Left renal pelvis (tissue), 4 donors: ENCODE measurements at places on chromosomes 7 and 10. TPM values are rescaled to one million over a fixed set of nuclear protein-coding genes. Genes with fewer than 3 reads are reported as not detected.

FGL2 gene
- 50.7 TPM for polyA plus RNA-seq

TEX47 gene
- not detected for polyA plus RNA-seq

LIPK gene
- not detected for polyA plus RNA-seq

KLF14 gene
- 0.42 TPM for polyA plus RNA-seq

PRSS37 gene
- polyA plus RNA-seq: 0.14 TPM

DNA sequence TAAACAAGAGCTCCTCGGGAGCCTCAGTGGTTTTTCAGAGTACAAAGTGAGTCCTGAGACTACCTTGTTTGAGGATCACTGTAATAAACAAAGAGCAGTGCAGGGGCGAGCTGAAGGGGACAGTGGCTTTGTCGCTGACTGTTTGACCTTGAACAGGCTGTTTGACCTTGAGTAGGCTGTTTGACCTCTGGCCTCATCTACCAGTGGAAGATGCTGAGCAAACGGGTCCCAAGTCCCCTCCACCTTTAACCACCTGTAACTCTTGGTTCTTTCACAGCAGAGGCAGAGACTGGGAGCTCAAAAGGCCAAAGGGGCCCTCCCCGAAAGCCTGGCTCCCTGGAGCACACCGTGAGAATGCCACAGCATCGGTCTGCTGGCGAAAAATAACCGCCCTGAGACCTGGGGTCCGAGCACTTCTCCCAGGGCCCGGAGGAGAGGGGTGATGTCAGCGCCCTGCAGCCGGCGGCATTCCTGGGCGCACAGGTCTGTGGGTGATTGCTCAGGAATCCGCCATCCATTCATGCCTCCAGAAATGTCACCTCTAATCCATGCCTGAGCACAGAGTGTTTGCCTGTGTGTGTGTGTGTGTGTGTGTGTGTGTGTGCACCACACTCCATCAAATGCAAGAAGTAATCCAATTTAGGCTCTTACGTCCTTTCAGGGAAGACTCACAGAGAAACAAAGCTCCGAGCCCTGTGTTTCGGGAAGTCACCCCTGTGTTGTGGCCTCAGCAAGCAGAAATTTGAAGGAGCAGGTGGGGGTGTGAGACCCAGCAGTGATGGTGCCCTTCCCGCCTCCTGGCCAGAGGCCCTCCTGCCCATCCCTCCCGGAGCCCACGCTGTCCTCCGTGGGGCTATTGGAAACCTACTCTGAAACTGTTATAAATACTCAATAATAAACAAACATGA is 66.5 kb downstream of the ASB13 start:
- no peak for DNase-seq

GRCh38 chr7:101563198-101563901 is 65.7 kb downstream of the MYL10 start:
- no peak for DNase-seq

- no peak for DNase-seq
Observed at GRCh38 chr7:133409421-133409820, 156.5 kb downstream of the EXOC4 start.

- no peak for DNase-seq
Observed at GRCh38 chr7:140898786-140899536, 25.8 kb downstream of the BRAF start.

- no peak for DNase-seq
Observed at GRCh38 chr10:67618116-67618515, 77.9 kb downstream of the CTNNA3 start.

- no peak for DNase-seq
Observed at GRCh38 chr10:48365668-48366067, 59.2 kb downstream of the MAPK8 start.

DNA sequence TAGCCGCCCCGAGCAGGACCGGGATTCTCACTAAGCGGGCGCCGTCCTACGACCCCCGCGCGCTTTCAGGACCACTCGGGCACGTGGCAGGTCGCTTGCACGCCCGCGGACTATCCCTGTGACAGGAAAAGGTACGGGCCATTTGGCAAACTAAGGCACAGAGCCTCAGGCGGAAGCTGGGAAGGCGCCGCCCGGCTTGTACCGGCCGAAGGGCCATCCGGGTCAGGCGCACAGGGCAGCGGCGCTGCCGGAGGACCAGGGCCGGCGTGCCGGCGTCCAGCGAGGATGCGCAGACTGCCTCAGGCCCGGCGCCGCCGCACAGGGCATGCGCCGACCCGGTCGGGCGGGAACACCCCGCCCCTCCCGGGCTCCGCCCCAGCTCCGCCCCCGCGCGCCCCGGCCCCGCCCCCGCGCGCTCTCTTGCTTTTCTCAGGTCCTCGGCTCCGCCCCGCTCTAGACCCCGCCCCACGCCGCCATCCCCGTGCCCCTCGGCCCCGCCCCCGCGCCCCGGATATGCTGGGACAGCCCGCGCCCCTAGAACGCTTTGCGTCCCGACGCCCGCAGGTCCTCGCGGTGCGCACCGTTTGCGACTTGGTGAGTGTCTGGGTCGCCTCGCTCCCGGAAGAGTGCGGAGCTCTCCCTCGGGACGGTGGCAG is at the start of gene MGMT:
TSS of gene MGMT (plus strand) at position 539 of the 656 bp plus-strand sequence.
- peak; percentile 80 for DNase-seq

GRCh38 chr10:77289027-77289501 is 348.5 kb downstream of the KCNMA1 start:
- DNase-seq: no peak

GRCh38 chr7:53491051-53491450 is 455.6 kb downstream of the POM121L12 start:
- no peak for DNase-seq

DNA sequence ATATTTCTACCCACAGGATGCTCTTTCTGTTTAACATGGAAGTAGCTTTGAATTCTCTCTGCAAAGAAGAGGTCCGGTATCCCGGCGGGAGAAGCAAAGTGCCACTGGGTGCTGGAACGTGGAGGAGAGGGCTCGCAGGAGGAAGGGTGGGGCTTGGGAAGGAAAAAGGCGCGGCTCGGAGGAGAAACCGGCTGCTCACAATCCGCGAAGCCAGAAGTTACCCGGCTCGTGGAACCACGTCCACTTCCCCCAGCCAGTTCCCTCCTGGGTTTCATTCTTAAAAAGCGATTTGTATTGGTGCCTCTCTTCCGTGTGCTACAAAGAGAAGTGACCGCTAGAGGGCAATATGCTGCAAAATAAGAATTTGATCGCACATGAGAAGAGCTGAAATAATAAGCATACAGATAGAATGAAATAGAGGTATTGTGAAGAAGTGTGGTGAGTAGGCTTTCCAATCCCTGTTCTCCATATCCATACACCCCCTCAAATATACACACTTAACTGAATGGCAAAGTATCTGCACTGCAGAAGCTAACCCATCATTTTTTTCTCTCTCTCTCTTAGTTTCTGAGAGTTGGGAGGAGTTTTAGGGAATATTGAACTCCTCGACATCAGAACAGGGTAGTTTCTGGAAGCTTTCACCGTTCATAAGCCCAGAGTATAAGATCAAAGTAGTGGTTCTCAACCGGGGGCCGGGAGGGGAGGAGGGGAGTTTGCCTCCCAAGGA is 31.1 kb downstream of the TRIL start:
- peak; percentile 82 for DNase-seq

- no peak for DNase-seq
Observed at GRCh38 chr7:132437730-132438129, 138.5 kb downstream of the PLXNA4 start.

DNA sequence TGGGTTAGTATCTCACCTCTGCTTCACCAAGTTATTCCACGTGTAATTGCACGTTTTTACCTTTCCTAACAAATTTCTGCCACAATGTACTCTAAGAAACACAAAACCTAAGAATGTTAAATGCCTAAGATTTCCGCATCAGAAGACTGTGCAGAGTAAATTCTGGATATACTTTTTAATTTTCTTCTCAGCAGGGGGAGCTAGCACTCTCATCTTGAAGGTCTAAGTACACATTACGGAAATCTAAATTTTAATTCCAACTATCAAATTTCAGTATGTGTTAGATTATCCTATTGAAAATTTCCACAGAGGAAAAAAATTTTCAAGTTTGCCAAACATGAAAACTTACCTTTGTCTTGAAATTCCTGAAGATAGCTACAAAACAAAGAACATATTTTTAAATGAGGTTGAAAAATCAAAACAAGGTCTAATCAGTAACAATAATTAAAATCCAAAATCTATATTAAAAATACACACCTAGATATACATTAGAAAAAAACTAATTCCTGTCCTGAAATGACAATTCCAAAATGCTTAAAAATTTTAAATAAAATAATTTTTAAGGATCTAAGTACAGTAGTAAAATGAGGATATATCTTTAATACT is 10.5 kb downstream of the SKAP2 start:
- DNase-seq: no peak

DNA sequence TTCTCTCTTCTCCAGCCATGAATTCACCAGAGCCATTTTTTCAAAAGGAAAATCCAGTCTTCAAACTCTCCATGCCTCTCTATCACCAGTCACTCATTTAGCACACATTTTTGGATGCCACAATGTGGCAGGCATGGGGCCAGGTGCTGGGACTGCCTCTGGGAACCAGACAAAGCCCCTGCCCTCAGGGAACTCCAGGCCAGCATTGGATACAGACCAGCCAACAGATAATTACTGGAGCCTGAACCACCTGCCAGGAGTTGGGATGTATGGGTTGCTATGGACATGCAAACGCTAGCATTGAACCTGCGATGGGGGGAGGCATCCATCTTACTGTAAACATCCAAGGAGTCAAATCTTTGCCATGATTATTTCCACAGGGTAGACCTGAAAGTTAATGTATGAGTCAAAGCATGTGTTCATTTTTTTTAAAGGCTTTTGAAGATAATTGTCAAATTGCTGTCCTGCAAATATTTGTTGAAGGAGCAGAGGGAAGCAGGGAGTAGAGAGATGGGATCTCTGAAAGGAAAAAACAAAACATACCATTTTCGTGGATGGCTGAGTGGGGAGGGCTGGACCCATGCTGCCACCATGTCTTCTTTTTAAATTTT is 43.2 kb downstream of the SRRM3 start:
- no peak for DNase-seq

GRCh38 chr7:137850972-137851945 is 4.5 kb upstream of the DGKI start:
- no peak for DNase-seq

DNA sequence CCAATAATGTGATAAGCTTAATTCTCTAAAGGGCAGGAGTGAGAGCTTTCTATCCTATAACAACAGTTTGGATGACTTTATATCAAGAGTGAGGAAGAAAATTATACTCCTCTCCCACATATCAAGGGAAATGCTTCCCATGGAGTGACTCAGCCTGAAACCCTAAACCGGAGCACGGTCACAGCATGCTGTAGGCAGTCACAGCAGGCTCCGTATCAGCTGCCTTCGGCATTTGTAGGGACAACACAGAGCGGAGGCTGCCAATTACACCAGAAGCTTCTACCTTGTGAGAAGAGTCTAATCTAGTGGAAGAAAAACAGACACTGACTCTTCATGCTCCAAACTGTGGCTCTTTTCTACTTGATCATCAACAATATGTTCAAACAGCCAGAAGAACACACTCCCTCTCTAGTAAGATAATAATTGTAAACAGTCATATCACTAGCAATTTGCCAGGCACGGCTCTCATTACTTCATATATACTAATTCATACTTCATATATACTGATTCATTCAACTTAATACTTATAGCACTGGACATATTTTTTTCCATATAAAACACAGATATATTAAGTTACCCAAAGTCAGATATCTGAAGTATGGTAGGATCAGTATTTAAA is 65.9 kb downstream of the DGKB start:
- peak; percentile 12 for DNase-seq

GRCh38 chr7:36692456-36692855 is 31.8 kb downstream of the AOAH start:
- DNase-seq: no peak

DNA sequence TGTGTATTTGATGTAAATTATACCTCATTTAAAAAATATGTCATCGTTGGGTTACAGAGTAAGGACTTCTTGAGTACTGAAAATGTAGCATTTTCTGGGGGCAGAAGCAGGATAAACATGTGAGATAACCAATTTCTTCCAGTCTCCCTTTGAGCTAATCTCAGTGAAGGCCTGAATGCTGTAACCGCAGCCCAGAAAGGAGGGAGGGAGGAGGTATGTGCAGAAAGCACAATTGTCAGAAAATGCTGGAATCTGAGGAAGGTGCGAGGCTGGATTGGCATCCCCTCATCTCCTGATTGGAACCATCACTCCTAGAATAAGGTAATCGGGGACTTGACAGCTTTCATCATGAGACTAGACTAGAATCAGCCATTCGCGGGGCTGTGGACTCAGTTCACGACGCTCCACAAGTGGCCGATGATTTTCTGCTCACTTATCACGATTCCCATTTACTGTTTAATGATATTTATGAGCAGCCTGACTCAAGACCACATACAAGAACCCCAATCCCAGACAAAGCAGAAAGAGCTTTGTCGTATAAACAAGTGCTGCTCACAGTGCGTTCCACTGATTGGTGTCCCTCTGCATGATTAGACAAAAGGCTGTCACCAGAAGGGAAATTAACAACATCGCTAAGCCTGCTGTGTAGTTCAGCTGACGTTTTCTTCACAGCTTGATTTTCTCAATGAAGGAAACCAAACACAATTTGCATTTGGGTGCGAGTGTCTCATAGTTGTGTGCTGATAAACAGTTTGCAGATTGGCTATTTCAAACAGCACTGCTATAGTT is 93.2 kb downstream of the SVIL start:
- no peak for DNase-seq

- no peak for DNase-seq
Observed at GRCh38 chr10:131166486-131166885, 145.0 kb downstream of the TCERG1L start.

DNA sequence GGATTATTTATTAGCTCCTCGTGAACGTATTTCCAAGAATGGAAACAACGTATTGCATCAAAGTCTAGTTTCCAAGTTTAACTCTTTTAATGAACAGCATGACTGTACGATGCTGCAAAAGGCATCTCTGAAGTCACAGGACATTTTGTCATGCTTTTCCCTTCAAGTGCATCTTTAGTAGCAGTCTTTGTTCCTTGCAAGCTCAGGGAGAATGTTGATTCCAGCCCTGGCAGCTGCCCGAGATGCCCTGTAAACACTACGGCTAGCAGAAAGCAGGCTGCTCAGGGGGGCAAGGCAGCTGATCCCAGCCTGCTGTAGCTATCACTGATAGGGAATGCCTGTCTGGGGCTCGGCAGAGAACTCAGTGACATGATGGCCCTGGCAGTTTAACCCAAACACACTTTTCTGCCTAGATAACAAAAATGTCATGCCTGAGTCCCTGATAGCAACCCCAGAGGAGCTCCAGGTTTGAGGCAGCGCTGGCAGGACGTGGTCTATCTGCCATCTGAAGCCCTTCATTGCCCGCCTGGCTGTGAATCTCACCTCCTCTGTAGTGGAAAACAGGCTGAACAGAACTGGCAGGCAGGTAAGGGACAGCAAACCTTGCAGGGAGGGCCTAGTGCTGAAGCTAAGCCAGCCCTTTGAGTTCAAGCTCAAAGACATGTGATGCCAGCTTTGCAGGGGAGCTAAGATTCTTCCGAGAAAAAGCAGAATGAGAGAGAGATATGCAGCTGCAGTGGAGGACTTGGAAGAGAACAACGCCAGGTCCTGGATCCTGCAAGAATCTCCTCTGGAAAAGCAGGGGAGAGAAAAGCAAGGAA is 264.6 kb downstream of the SNX10 start:
- no peak for DNase-seq

DNA sequence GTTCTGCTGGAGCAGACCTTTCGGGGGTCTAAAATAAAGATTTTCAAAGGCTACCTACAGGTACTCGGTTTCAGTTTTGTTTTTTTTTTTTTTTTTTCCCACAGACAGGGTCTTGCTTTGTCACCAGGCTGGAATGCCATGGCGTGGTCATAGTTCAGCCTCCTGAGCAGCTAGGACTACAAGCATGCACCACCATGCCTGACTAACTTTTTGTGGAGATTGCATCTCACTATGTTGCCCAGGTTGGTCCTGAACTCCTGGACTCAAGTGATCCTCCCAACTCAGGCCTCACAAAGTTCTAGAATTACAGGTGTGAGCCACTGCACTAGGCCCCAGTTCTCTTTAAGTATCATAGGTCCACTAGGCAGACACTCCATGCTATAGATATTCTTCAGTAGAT is 34.5 kb downstream of the BAMBI start:
- no peak for DNase-seq
